ENCODE measurements at places on chromosomes 7 and 10.

DNA sequence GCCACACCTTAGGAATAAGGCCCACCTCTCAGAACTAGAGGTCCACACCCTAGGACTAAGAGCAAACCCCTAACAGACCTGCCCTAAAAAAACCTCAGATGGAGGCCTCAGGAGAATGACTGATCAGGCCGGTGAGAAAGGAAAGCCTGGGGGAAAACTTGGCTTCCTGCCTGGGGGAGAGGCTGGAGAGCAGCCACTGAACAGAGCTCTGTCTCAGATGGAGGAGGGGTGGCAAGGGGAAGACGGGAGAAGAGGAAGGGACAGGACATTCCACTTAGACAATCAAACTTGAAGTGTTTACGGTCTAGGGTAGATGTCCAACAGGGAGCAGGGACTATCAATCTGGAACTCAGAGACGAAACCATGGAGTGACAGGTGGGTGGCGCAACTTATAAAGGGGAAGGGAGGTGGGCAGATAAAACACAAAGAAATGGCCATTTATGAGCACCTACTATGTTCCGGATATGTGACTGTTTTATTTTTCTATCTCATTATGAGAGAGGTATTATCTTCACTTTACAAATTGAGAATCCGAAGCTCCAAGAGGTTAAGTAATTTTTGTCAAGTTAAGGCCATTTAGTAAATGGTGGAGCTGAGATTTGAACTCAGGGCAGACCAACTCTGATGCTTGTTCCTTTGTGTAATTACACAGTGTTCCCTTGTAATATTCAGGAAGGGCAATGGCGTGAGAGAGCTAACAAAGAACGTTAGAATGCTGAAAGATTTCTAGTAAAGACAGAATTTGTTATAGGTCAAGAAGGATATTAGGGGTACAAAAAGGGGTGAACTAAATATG, 82.6 kb downstream of the DNMBP start:
- DNase-seq: peak; percentile 53

GRCh38 chr7:117873310-117874190, at the start of gene CTTNBP2:
TSS of gene CTTNBP2 (minus strand) at chr7:117873441. CDS start at chr7:117873415, 26 bp downstream.
- DNase-seq: peak; percentile 67

GRCh38 chr7:18654709-18655108, 159.2 kb downstream of the HDAC9 start:
- no peak for DNase-seq

DNA sequence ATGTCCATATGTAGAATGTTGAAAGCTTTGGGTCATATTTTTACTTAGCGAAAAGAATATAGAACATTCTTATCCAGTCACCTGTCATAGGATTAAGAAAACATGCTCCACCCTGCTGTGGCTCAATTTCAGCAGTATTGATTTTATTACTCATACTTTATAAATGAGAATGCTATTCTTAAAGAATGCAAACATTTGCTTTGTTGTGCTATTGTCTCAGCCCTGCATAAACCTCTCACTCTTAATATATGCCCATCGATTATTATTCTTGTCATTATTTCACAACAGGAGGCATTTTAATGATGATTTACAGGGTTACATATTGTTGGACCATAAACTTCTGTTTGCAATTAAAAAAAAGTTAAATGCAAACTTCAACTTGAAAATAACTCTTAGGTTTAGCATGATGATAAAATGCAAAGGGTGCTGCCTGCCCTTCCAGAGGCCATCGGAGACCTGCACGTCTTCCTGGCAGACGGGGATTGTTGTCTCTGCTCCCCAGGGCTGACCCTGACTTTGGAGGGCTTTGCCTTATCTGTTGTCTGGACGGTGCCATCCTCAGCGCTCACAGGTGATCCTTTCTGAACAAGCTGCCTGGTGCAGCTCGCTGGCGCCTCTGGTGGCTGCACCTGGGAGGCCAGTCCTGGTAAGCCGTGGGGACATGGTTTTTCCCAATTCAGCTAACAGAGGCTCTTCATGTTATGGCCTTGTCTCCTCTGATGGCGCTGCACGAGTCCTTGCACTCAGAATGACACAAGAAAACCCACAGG, 50.0 kb upstream of the SHH start:
- DNase-seq: no peak

GRCh38 chr7:66739477-66739876, 1.1 kb upstream of the RABGEF1 start:
- DNase-seq: no peak

- peak; percentile 48 for DNase-seq
Observed at GRCh38 chr7:15561835-15562234, at the start of gene AGMO. TSS of gene AGMO (minus strand) at chr7:15562015.

- DNase-seq: no peak
Observed at GRCh38 chr10:117133273-117134055, 4.6 kb downstream of the VAX1 start.

GRCh38 chr7:1979591-1980560, 252.9 kb downstream of the MAD1L1 start:
- peak; percentile 38 for DNase-seq

DNA sequence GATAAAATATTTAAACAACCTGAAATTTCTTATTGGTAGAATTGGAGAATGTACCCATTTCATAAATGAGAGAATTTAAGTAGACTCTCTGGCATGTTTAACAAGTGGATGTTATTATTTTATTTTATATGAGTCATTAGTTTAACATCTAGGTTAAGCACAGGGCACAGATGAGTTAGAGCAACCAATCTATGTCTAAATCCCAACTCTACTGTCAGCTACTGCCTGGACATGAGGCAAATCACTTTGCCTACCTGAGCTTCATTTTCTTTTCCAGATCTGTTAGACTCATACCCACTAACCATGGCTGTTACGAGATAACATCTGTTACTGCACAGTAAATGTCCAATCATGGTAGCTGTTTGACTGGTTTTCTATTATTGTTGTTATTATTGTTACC, 251.1 kb downstream of the INHBA start:
- no peak for DNase-seq

DNA sequence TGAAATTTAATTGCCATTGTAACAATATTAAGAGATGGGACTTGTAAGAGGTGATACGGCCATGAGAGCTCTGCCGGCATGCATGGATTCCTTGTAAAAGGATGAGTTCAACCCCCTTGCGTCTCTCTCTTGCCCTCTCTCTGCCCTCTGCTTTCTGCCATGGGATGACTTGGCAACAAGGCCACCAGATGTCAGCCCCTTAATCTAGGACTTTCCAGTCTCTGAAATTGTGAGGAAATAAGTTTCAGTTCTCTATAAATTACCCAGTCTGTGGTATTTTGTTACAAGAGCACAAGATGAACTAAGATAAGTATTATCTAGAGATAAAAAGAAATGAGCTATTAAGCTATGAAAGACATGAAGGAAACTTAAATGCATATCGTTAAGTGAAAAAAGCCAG, 145.7 kb upstream of the AHR start:
- peak; percentile 73 for DNase-seq

GRCh38 chr7:139575338-139575680, 51.8 kb downstream of the CLEC2L start:
- DNase-seq: no peak

DNA sequence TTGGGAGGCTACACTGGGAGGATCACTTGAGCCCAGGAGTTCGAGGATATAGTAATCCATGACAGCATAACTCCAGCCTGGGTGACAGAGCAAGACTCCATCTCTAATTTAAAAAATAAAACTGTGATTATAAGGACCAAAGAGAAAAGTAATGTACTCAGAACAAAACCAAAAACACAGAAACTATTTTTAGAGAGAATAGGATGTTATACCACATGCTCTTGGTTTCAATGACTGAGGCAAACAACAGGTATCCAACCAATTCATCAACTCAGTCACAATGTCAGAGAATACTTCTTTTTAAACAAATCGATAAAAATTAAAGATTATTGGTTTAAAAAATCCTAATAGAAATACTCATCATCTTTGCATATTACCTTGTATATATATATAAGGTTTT, 186.7 kb downstream of the TPK1 start:
- no peak for DNase-seq

DNA sequence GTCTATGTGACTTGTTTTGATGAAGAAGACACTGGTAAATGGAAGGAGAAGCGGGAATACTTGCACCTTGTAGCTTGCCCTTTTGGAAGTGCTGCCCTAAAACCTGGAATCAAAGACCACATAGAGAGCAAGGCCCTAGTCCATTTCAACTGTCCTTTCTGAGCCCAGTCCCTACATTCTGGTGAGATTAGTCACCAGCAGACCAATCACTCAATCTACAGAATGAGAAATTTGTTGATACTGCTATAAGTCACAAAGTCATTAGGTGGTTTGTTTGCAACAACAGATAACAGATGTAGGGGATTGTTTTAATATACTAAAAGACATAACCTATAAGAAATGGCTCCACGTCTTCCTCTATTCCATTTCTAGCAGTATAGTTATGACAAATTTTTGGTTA, 33.6 kb downstream of the WASL start:
- DNase-seq: no peak

DNA sequence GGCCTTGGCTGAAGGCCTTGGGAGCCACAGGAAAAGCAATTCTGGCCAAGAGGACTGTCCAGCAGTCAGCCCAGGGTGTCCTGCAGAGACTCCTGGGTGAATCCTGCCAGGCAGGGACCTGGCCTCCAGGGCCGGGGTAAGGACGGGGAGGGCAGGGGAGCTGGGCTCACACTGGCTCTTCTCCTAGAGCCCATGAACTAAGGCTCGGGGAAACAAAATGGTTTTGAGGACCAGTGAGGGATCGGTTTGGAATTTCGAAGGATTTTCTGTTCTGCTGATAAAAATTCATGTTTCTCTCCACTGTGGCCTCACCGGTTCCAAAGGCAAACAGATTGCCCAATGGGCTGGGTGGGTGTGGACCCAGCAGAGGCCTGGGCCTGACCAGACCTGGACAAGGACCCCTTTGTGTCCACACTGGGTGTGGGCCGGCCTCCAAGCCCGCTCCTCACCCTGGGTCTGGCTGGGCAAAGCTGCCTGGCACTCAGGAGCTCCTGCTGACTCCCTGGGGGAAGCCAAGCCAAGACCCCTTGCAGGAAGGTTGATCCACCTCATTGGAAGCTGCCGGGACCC, 27.3 kb downstream of the FAM20C start:
- peak; percentile 77 for DNase-seq

DNA sequence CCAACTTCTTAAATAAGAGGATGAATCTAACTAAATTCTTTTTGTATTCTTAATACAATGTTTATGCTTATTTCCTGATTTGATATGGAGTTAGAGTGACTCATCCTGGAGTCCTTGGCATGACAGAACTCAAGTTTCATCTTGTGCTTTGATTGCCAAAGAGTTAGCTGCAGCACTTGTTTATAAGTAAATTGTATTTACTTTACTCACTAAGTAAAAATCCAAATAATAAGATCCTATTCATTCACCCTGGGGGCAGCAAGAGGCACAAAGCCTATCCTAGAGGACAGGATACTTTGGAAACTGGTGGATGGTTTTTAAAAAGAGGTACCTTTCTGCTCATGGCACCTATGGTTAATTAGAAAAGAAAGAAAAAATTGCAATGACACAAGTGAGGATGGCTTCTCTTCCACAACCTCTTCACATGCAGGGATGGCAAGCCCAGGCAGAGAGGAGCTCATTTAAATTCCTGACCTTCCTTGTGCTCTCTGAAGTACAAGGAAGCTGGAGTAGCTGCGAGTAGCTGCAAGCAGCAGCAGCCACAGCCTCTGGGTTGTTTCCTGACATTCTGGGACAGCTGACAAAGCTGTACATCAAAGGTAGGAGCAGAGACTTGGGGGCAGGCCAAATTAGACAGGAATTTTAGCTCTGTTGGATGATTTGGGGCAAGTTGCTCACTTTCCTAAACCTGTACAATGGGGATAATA, 28.5 kb upstream of the CROT start:
- DNase-seq: peak; percentile 18

- DNase-seq: no peak
Observed at GRCh38 chr7:34163956-34164355, 258.6 kb downstream of the BMPER start.

DNA sequence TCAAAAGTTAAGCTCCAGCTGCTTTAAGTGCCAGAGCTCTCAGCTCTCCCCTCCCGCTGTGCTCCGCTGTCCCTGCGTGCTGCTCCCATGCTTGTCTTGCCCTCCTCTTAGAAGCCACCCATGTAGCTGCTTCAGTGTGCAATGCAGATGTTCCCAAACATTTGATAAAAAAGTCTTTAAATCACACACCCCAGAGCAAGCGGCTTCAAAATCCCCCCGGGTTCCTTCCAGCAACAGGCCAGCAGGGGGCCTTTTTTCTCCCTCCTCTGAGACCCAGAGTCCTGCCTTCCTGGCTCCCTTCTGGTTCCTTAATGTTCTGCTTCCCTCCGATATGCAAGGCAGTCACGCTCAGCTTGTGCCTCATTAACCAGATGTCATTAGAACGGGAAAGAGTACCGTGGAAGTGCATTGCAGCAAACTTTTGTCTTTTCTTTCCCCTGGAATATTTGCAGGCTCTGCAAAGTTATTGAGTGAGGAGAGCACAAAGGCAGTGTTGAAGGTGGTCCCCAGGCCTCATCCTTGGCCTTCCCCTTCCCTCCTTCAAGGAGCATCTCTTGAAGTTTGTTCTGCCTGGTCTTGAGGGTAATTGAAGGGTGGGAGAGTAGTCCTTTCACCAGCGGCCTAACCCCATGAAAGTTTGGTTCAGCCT, 25.5 kb downstream of the LDB3 start:
- DNase-seq: peak; percentile 71

DNA sequence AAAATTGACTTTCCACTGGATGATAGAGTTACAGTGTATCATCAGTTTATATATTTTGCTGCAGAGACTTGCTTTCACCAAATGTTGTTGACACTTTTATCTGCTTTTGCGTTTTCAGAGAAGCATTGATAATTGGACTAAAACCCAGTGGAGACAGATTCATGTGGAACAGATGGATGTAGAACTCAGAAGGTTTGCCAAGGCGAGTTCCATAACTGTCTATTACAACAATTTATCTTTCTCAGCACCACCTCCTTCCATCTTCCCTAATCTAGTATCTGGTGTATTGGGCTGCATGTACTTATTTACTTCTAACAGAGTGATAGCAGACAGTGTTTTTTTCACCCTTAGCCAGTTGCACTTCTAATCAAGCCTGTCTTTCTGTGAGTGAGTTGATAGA, 73.3 kb downstream of the DNAH11 start:
- DNase-seq: no peak

DNA sequence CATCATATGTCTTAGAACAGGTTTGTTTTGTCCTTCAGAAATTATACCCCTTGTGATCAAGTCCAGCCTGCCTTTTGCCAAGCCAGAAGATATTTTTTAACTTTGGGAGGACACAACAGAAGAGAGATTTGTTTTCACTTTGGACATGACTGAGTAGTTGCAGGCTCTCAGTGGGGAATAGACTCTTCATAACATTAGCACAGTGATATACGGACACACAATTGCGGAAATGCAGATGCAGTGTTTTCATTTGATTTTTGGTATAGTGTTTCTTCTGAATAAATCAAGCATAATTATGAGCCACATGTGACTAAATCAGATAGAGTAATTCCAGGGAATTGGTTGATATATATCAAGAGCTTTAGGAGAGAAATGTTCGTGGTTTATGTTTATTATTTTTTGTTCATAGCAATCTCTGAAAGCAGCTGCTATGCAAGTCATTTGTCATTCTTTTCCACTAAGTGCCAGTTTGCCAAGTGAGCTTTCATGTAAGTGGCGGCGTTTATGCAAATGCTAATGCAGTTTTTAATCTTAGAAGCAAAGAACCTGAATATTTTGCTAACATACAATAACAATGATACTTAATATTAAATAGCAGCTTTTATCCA, 69.6 kb upstream of the HDAC9 start:
- no peak for DNase-seq

All from umbilical cord (tissue), 2 donors.